ENCODE measurements at places on chromosomes 7 and 10. TPM values are rescaled to one million over a fixed set of nuclear protein-coding genes. Genes with fewer than 3 reads are reported as not detected.

GRCh38 chr7:37820708-37821468 lies 27.5 kb upstream of the NME8 start:
- no peak for DNase-seq

DNA sequence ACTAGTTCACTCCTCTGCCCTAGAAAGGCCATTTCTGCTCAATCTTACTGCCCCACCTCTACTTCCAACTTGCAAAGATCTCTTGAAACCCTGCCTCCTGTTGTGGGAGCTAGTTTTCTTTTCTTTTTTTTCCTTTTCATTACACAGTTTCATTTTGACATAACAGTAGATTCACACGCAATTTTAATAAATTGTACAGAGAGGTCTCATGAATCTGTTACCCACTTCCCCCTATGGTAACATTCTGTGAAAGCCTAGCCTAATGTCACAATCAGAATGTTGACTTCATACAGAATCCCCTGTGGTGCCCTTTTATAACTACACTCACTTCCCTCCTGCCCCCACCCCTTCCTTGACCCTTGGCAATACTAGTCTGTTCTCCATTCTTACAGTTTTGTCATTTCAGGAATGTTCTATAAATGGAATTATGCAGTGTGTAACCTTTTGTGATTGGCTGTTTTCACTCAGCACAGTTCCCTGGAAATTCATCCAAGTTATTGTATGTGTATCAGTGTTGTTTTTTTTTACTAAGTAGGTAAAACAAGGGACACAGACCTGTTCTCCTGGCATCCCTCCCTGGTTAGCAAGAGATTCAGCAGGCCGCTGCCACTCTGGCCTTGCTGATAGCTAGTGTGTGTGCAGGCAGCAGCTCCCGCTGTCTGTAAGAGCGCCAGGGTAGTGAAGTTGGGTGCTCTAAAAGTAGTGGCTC lies 21.5 kb downstream of the CHST3 start:
- DNase-seq = peak; percentile 81

GRCh38 chr10:77771851-77772250 lies 134.2 kb upstream of the KCNMA1 start:
- no peak for DNase-seq

GRCh38 chr7:88200789-88201188 lies 19.0 kb downstream of the SRI start:
- no peak for DNase-seq

- no peak for DNase-seq
Measured at GRCh38 chr7:19336836-19337383, 191.7 kb upstream of the FERD3L start.

DNA sequence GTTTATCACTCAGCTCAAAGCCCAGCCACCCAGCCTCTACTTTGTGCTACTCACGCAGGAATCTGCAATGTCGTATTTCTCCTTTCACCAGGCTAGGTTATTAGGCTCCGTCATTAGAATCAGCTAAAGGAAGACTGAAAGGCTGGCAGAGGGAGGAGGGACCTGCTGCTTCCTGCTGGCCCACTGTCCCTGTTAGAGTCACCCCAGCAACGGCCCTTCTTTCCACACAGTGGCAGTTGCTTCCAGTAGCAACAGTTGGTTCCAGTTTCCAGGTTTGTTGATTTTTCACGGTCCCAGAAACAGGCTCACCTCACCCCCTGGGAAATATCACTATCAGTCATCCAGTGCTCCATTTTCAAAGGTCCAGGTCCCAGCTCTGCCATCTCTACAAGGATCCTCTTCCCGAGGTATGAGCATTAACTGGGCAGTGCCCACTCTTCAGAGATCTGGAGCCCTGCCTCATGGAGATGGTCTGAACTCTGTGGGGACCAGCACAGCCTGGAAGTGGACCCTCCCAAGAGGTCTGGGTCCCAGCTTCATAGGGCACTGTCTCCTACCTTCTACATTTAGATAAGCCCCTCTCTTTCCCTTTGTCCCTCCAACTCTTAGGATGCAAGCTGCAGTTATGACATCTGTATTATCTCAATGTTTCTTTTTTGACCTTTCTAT lies 15.9 kb downstream of the ODAD2 start:
- no peak for DNase-seq

DNA sequence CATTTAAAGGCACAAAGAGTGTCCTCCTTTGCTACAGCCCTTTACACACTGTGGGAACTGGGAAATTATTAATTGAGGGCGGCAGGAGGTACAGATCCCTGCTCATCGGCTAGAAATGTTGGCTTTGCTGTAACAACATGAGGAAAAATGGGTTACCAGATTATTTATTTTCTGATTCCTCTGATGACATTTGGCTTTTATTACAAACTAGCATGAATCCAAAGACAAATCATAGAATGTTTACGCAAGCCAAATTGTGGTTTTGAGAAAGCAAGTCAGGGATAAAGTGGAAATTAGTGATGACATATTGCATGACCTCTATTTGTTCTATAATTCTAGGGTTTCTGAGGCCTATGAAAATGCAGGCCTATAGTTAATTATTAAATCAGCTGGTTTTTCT lies 126.1 kb upstream of the TMEM196 start:
- no peak for DNase-seq

DNA sequence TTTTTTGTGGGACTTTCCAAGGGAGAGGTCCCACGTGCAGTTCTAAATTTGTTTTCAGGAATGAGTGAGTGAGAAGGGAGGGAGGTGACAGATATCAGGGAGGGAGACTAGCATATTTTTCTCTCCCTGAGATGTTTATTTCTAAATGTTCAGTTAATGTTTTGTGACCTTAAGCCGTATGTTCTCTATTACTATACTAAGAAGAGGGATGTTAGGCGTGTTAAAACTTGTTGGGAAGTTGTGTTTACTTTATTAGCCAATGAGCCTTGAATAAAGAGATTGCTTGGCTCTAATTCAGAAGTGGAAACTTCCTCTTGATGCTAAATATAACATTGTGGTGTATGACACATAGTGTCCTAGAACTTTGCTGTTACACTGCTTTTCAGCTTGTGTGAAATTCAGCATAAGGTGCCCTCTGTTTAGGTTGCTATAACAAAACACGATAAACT lies 37.3 kb downstream of the DNAH11 start:
- DNase-seq = peak; percentile 53

DNA sequence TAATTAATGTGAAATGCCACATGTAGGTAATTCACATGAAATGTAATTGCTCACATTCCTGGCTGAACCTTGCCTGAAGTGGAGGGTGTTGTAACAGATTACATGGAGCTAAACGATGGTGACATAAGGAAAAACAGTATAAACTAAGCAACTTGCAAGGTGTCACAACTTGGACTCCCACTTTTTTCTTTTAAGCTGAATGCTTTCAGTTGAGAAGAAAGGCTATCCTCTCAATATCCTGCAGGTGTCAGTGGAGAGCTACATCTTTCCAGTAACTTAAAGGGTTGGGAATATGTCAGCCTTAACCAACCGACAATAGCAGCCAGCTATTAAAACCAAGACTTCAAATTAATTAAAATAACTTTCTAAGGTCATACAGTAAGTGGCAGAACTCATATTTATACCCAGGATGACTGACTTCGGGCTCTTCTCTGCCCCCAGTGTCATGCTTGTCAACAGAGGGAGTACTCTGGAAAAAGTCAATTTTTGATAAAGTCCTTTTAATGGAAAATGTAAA lies 33.7 kb downstream of the NRBF2 start:
- peak; percentile 84 for DNase-seq

PAPOLB gene
- total RNA-seq = 0.07 TPM

POLR2J2 gene
- 21.3 TPM for total RNA-seq

FGFR2 gene
- not detected for total RNA-seq

CALCR gene
- total RNA-seq = not detected

NEURL1 gene
- total RNA-seq = 0.22 TPM

HIPK2 gene
- total RNA-seq = 40.3 TPM

Measured in endothelial cell of umbilical vein (primary cell).